ENCODE measurements at places on chromosomes 4 and X. TPM values are rescaled to one million over a fixed set of nuclear protein-coding genes. Genes with fewer than 3 reads are reported as not detected.
A peak's percentile ranks its signal among the peaks of the same experiment; 100 is the strongest.

DNA sequence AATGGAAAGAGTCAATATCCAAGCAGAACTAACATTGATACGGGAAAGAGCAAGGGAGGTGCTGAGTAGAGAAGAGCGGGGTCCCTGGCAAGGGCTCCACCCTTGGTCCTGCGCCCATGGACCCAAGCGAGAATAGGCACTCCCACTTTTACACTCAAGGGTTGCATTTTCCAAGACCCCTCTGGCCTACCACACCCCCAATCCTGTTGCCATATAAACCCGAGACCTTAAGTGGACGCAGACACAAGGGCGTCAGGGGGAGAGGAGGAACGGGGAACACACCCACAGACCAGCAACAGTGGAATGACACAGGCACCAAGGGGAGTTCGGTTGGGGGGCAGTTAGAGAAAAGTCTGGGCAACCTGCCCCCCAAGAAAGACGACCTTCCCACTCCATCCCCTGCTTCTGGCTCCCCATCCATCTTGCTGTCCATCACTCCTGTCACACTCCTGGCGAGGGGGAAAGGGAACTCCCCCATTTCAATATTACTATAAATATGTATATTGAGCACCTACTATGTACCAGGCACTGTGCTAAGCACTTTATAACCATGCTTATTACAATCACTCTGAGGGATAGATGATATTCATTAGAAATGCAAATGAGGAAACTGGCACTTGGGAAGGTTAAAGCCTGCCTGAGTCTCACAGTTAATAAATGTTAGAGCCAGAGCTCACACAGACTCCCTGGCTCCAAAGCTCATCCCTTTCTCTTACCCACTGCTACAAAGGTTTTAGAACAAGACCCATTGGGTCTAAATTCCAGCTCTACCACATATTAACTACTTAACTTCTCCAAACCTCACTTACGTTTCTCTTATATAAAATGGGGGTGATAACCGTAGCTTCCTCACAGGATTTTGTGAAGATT, 51.7 kb downstream of the SCD5 start:
- DNase-seq: no peak
- no peak overlapping the region for H3K4me3 ChIP-seq
- no peak overlapping the region for H3K27ac ChIP-seq
- peaks cover 39% of the 10 kb centered on the region for H3K4me1 ChIP-seq
- H3K27me3 ChIP-seq: no peaks in the 10 kb centered on the region

GRCh38 chr4:89305712-89306437, 1.7 kb downstream of the GPRIN3 start:
- no peaks in the 10 kb centered on the region for H3K4me1 ChIP-seq
- H3K27me3 ChIP-seq: no peaks in the 10 kb centered on the region
- no peak overlapping the region for H3K27ac ChIP-seq

- H3K27me3 ChIP-seq: no peaks in the 10 kb centered on the region
- H3K27ac ChIP-seq: no peak overlapping the region
- H3K4me3 ChIP-seq: no peak overlapping the region
- peak; percentile 71 for DNase-seq
Measured at GRCh38 chrX:11533199-11533651, 132.5 kb downstream of the ARHGAP6 start.

DNA sequence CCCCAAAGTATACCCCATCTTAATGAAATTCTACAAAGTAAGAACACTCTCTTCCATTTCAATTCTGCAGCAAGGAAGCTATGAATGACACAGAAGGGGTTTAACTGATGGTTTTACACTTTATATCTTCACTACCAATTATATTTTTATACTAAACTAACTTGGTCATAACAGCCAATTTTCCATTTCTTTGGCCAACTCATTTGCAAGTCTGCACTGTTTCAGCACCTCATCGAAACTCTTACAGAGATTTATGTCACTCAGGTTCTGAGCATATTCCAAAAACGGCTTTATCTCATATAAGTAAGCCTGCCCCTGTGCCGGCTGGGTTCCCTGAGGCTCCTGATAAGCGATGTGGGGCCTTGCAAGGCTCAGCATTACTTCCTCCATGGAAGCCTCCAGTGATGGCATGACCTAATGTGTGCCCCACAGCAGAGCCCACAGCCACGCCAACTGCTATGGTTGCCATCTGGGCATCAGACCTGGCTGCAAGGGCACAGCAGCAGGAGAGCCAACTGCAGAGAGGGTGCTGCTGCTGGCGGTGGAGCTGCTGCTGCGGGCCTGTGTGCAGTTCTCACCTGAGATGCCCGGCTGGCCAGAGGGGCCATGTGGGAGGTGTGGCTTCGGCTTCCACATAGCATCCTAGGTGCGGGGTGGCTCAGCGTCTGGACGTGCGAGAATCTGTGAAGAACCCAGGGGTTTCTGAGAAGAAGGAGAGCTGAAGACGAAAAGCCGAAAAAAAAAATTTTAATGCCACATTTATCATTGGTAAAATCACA, 13.4 kb upstream of the IBSP start:
- H3K27me3 ChIP-seq: peaks cover 2% of the 10 kb centered on the region
- H3K4me1 ChIP-seq: no peaks in the 10 kb centered on the region
- no peak for DNase-seq

KDR gene
- 2.5 TPM for total RNA-seq
